Fibroblast of skin of right quadriceps (primary cell): ENCODE measurements at places on chromosomes 5 and 9.

- no peak for DNase-seq
These were observed 15.0 kb downstream of the PJA2 start for GRCh38 chr5:109394806-109395205.

DNA sequence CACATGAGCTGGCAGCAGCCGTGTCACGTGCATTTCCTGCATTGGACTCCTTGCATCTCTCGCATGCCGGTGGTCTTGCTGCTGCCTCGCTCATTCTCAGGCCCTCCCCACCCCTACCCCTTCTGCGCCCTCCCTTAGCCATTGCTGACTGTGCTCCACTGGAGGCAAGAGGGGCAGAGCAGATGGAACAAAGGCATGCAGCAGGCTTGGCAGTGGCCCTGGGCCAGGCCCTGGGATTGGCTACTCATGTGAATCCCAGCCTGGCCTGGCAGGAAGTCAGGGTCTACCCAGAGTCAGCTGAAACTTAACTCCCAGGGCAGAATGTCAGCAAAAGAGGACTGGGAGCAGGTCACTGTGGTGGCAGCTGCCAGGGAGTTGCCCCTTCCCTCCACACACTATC is 62.3 kb downstream of the TSTD2 start:
- no peak for DNase-seq

DNA sequence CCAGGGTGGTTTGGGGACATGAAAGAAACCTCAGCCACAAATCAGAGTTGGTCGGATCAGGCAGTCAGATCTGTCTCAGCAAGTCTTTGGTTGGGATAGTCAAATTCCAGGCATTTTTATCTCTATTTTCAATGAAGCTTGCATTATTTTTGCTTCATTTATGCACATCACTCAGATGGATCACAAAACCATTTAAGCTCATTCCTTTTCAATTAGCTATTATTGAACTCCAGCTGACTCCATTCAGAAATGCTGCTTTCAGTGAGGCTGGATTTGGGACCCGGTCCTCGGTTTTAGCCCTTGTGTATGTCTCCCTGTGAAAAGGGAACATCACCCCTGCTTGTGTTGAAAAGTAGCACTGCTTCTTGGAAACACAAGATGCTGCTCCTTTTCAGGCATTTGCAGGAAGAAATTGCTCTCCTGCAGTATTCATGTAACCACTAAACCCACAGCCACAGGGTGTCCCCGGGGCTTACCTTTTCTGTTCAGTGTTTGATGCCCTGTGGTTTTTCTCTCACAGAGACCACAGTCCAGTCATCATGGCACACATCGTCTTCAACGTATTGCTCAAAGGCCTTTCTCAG is 232.9 kb downstream of the NFIB start:
- DNase-seq, result peak; percentile 78

DNA sequence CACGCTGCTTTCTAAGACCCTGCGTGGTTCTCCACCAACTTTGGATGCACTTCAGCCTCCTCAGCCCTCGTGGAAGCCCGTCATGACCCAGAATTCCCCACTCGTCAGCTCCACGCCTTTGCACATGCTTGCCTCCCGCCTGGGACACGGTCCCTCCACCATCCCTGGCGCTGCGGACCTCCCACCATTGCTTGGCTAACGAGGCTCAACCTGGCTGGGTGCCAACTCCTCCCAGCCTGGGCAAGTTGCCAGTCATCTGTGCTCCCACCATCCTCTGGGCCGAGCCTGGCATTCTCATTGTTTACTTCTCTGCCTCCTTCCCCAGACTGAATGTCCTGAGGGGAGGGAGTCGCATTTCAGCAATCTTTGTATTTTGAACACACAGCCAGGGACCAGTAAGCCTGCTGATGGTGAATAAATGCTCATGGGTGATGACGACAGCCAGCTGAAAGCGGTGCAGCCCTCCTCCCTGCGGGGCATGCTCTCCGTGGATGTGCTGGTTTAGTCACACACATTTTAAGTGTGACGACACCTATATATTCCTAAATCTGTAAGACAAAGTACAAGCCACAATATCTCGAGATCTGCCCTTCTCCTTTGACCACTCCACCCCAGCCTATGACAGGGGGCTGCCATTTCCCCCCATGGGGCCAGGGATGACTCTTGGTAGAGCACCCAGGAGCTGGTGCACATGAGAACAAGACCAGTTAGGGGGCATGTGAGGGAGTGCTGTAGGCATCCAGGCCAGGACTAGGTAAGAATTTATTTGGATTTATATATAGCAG is 37.6 kb downstream of the ANKRD33B start:
- peak; percentile 86 for DNase-seq

GRCh38 chr9:131138676-131139075 is 13.3 kb downstream of the NUP214 start:
- DNase-seq, result no peak

GRCh38 chr9:80012557-80013330 is 441.0 kb downstream of the TLE4 start:
- DNase-seq, result no peak

- no peak for DNase-seq
These were observed 86.8 kb downstream of the GTF3C4 start for GRCh38 chr9:132757016-132757415.

DNA sequence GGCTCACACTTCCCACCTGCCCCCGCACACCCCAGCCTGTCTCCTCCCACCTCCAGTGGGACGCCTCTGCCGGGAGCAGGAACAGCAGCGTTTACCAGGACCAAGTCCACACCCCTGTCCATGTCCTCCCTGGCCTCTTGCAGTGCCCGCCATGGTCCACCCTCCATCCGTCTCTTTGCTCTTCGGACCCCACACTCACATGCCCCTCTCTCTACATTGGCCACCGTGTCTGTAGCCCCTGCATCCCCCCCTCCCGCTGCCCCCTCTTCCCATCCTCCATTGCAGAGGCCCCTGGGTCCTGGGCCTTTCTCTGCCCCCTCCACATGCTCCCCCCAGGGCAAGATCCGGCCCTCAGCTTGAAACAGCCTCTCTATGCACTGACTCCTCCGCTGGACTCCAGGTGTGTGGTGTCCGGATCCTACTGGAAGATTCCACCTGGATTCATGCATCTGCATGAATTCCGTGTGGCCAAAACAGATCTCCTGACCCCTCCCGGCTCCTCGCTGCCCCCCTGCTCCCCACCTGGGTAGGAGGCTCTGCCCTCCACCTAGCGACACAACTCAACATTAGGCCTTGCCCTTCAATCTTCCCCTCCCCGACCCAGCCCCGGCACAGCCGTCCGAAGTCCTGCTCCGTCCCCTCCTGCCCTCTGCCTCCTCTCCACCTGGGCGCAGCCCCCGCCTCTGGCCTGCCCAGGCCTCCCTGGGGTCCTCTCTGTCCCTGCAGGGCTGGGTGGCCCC is 168.5 kb downstream of the OLFM1 start:
- no peak for DNase-seq

DNA sequence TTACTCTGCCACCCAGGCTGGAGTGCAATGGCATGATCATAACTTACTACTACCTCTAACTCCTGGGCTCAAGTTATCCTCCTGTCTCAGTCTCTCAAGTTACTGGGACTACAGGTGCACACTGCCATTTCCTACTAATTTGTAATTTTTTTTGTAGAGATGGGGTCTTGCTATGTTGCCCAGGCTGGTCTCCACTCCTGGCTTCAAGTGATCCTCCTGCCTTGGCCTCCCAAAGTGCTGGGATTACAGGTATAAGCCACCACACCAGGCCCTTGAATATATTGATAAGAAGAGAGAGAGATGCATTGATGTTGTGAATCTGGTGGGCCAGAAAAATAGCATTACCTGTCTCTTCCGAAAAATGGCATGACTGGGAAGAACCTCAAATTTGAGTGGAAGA is 21.0 kb upstream of the RCL1 start:
- DNase-seq, result no peak

- DNase-seq, result no peak
These were observed 222.5 kb downstream of the ZNF608 start for GRCh38 chr5:124523897-124524296.

GRCh38 chr9:93910598-93910997 is 44.6 kb downstream of the BARX1 start:
- no peak for DNase-seq

- no peak for DNase-seq
These were observed 96.6 kb upstream of the CD180 start for GRCh38 chr5:67293226-67293625.

GRCh38 chr5:147893820-147894219 is 12.5 kb downstream of the C5orf46 start:
- no peak for DNase-seq

DNA sequence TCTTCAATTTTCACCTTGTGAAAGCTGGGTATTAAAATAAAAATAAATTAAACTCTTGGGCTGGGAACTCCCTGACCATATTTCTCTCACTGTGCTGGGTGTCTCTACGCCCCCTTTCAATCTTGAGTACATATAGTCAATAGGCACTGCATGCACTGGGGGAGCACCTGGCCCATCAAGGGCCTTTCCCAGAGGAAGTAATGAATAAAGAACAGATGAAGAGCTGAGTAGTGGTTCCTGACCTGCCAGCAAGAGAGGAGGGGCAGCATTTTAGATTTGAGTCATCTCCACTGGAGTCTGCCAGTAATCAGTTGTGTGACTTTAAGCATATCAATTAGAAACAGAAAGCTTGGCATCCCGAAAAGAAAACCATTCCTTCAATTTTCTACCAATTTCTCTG is 6.2 kb downstream of the MAPKAP1 start:
- DNase-seq, result peak; percentile 25

DNA sequence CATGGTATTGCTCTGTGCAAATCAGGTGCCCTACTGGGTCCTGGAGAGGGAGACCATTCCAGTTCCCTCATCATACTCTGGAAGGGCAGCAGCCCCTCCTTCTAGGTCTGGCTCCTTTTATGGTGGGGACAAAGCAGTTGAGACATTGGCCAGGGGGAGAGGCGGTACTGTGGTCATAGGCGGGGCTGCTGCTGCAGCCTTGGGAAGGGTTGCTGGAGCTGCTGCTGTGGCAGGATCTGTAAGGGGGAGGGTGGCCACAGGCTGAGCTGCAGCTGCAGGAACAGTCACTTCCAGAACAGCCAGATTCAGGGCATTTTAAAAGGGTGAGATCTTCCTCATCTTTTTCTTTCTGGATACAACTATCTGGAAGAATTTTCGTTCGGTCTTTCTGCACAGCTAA is 233.0 kb upstream of the SGCD start:
- DNase-seq, result peak; percentile 60

DNA sequence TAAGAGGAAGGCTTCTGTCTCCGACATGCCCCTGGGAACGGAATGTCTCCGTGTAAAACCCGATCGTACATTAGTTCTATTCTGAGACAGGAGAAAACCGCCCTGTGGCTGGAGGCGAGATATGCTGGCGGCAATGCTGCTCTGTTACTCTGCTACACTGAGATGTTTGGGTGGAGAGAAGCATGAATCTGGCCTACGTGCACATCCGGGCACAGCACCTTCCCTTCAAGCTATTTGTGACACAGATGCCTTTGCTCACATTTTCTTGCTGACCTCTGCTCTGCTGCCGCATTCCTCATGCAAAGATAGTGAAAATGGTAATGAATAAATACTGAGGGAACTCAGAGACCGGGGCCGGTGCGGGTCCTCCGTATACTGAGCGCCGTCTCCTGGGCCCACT is 2.2 kb upstream of the DPP7 start:
- no peak for DNase-seq

GRCh38 chr5:60797482-60798153 is 46.5 kb downstream of the ELOVL7 start:
- DNase-seq, result no peak
